Sigmoid colon (tissue), 7 donors: ENCODE measurements at places on chromosomes 12 and 14. TPM values are rescaled to one million over a fixed set of nuclear protein-coding genes. Genes with fewer than 3 reads are reported as not detected.

GRCh38 chr14:34251662-34252061, 210.4 kb downstream of the SPTSSA start:
- H3K27me3 ChIP-seq: no peaks in the 10 kb centered on the region
- H3K4me1 ChIP-seq: peaks cover 16% of the 10 kb centered on the region
- no peak for DNase-seq
- H3K36me3 ChIP-seq: no peaks in the 10 kb centered on the region
- peak overlapping the region; percentile 18 for H3K27ac ChIP-seq

DNA sequence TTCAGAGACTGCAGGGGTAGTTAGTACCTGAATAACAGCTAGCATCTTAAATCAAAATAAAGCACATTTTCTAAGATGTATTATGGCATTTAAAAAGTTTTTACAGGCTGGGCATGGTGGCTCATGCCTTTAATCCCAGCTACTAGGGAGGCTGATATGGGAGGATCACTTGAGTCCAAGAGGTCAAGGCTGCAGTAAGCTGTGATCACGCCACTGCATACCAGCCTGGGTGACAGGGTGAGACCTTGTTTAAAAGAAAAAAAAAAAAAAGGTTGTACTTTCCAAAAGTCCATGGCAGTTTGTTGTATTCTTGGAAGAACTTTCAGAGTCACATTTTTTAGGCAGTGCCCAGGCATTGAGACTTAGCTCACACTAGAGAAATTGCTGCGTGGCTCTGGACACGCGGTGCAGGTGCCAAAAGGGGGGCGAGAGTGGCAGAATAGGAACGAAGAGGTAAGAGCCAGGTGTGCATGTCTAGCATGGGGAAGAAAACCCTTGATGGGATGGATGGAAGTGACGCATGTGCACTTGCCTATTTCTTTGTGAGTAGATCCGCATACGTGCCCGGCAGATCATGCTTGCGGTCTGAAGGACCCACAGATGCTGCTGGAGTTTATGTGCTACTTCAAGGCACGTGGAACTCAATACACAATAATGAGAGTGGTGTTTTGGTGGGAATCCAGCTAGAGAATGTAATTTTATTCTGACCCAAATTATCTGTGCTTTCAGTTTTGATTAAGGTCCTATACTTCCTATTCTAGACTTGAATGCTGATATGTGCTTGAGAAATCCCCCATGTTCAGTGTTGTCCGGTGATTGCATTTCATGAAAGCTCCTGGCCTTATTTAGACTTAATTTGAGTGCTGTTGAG, 11.9 kb downstream of the ANKRD13A start:
- H3K4me3 ChIP-seq: no peak overlapping the region
- no peaks in the 10 kb centered on the region for H3K27me3 ChIP-seq
- no peaks in the 10 kb centered on the region for H3K36me3 ChIP-seq
- no peak overlapping the region for H3K27ac ChIP-seq
- no peaks in the 10 kb centered on the region for H3K4me1 ChIP-seq

DNA sequence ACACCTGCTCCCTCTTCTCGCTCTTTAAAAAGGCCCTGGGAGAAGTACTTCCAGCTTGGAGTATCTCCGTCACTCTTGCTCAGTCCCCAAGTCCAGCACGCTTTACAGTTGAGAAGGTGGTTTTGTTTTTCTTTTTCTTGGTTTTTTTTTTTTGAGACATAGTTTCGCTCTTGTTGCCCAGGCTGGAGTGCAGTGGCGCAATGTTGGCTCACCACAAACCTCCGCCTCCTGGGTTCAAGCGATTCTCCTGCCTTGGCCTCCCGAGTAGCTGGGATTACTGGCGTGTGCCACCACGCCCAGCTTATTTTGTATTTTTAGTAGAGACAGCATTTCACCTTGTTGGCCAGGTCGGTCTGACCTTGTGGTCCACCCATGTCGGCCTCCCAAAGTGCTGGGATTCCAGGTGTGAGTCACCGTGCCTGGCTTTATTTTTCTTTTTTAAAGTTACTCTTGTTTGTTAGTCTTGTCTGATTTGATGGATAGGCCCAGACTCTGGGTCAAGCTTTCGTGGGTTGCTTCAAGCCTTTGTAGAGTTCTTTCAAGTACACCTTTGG, 1.9 kb downstream of the TDRD9 start:
- DNase-seq: no peak
- H3K27ac ChIP-seq: no peak overlapping the region
- H3K27me3 ChIP-seq: peaks cover 5% of the 10 kb centered on the region
- no peaks in the 10 kb centered on the region for H3K36me3 ChIP-seq
- H3K4me1 ChIP-seq: no peaks in the 10 kb centered on the region

DNA sequence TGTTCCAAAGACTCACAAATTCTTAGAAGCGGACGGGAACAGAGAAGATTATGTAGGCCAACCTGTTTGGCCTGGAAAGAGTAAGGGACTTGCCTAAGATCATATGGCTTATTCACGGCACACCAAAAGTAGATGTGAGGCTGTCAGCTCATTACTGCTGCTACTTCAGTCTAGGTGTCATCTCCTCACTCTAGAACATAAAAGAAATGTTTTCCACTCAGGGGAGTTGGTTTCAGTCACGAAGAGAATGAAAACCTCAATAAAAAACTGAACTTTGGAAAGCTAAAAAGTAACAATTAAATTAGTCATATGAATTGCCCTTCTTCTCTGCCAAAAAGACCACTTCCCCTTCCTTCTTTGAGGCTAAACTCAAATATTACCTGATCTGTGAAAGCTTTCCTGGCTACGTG, 658 bp upstream of the CEP128 start:
- H3K4me1 ChIP-seq: peaks cover 10% of the 10 kb centered on the region
- H3K27ac ChIP-seq: peak overlapping the region; percentile 65
- no peak for DNase-seq
- H3K36me3 ChIP-seq: no peaks in the 10 kb centered on the region
- H3K4me3 ChIP-seq: peak overlapping the region; percentile 59

DNA sequence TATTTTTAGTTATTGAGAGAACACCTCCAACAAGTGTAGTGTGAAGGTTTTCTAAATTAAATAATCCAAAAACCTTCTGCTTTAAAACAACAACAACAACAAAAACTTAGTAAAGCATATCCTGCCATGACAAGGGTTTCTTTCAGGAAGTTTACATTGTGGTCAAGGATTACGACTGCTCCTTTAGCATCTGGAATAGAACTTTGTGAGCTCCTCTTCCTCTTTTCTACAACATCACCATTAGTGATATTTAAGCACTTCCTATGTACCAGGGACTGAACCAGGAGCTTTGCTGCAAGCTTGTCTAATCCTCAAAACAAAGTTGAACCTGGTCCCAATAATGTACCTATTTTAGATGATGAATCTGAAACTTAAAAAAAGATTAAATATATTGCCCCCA, 315.4 kb upstream of the KITLG start:
- no peaks in the 10 kb centered on the region for H3K4me1 ChIP-seq
- H3K36me3 ChIP-seq: no peaks in the 10 kb centered on the region
- H3K4me3 ChIP-seq: no peak overlapping the region
- no peaks in the 10 kb centered on the region for H3K27me3 ChIP-seq
- no peak for DNase-seq

- H3K27ac ChIP-seq: no peak overlapping the region
- no peaks in the 10 kb centered on the region for H3K4me1 ChIP-seq
- no peaks in the 10 kb centered on the region for H3K36me3 ChIP-seq
- DNase-seq: no peak
Measured at GRCh38 chr14:64556526-64556925, 6.8 kb downstream of the PPP1R36 start.

GRCh38 chr14:104296388-104297312, 158.3 kb downstream of the KIF26A start:
- DNase-seq: peak; percentile 47
- H3K4me1 ChIP-seq: no peaks in the 10 kb centered on the region
- H3K27me3 ChIP-seq: no peaks in the 10 kb centered on the region

DNA sequence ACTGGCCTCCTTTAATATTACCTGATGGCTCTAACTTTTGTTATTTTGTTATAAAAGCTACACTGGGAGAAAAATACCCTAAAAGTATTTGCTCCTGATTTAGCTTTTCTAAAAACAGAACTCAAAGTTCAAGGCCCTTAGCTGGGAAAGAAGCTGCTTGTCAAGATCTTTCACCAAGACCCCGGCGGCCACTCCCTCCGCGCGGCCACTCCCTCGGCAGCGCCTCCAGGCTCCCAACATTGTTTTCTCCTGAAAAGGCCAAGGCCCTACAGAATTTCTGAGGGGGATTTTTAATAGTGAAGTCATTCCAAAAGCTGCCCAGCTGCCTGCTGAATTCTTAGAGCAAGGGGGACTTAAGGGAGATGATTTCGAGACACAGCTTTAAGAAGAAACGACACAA, 96.4 kb downstream of the NTN4 start:
- H3K36me3 ChIP-seq: no peaks in the 10 kb centered on the region
- no peak for DNase-seq
- H3K4me3 ChIP-seq: no peak overlapping the region
- no peaks in the 10 kb centered on the region for H3K4me1 ChIP-seq
- H3K27me3 ChIP-seq: no peaks in the 10 kb centered on the region

DNA sequence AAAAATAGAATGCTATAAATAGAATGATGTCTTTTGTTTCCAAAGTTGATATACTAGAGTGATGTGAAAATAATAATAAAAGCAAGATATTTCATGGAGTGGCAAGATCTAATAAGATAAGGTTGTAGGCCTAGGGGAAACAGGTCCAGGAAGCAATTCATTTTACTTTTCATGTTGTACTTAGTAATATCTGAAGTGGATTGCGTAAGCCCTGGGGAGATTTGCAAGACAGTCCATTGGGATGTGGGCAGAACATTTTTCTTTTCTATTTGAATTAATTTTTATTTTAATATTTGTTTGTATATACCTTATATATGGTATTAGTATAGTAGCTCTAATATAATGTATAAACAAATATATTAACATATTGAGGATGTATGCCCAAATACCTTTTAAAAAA, 7.5 kb downstream of the NUBPL start:
- no peak overlapping the region for H3K27ac ChIP-seq
- DNase-seq: no peak
- no peak overlapping the region for H3K4me3 ChIP-seq

- H3K36me3 ChIP-seq: no peaks in the 10 kb centered on the region
- no peak for DNase-seq
- H3K4me3 ChIP-seq: no peak overlapping the region
- no peaks in the 10 kb centered on the region for H3K27me3 ChIP-seq
- H3K4me1 ChIP-seq: no peaks in the 10 kb centered on the region
Measured at GRCh38 chr12:52676163-52676562, 4.0 kb downstream of the KRT1 start.

DNA sequence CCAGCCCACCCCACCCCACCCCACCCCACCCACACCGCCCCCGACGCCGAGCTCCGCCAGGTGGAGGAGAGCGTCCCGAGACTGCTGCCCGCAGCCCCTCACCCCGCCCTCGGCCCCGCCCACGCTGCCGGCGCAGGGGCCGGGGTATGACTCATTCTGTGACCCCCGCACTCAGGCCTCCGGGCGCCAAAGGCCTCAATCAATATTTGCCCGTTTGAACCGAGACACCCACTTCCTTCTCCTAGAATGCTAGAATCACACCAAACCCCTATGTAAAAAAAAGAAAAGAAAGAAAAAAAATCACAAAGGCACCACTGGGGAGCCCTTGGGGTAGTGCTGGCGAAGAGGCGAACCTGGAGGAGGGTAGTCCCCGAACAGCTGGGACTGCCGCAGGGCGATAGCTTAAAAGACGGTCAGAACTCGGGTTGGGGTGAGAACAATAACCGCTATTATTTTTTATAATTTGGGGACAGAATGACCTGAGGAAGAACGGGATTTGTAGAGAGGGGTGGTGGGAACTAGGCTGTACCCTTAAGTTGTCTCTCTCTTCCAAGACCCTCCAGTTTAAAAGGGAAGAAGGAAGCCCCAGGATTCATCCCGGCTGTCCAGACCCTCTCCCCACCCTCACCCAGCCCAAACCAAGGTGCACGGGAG, 894 bp downstream of the KRT8 start:
- peaks cover 21% of the 10 kb centered on the region for H3K36me3 ChIP-seq
- H3K4me3 ChIP-seq: peak overlapping the region; percentile 48
- DNase-seq: no peak
- H3K27ac ChIP-seq: peak overlapping the region; percentile 86
- peaks cover 5% of the 10 kb centered on the region for H3K4me1 ChIP-seq
- H3K27me3 ChIP-seq: no peaks in the 10 kb centered on the region

DNA sequence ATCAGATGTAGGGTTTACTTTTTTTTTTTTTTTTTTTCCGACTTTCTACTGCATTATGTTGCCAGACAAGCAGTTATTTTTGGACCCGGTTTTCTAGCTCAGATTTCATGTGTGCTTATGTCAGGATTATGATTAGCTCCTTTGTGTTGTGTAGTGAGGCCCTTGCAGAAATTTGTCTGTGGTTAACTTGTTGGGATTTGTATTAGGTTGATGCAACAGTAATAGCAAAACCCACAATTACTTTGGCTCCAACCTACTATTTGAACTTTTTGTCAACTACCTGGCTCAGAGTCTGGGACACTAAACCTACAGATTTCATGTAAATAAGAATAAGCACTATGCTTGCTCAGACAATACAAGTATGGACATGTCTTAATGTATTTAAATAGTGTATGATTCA, 44.1 kb upstream of the KCNJ8 start:
- H3K36me3 ChIP-seq: no peaks in the 10 kb centered on the region
- H3K27me3 ChIP-seq: no peaks in the 10 kb centered on the region
- no peak overlapping the region for H3K4me3 ChIP-seq
- no peaks in the 10 kb centered on the region for H3K4me1 ChIP-seq
- peak overlapping the region; percentile 33 for H3K27ac ChIP-seq
- DNase-seq: no peak

NPFF gene
- total RNA-seq: not detected

KDM2B gene
- total RNA-seq: 20.2 TPM

ETFBKMT gene
- 2.5 TPM for total RNA-seq

IGF1 gene
- 15.6 TPM for total RNA-seq

SDSL gene
- total RNA-seq: 0.83 TPM

TAS2R31 gene
- 3.9 TPM for total RNA-seq

PLXNC1 gene
- total RNA-seq: 2.0 TPM

ACOT6 gene
- total RNA-seq: not detected

CHD8 gene
- 42.4 TPM for total RNA-seq

OLR1 gene
- total RNA-seq: 3.3 TPM

ANKS1B gene
- 41.7 TPM for total RNA-seq
